ENCODE measurements at places on chromosomes 5 and 9.

- peak; percentile 7 for DNase-seq
Measured at GRCh38 chr5:163347671-163348070, 89.7 kb upstream of the CCNG1 start.

DNA sequence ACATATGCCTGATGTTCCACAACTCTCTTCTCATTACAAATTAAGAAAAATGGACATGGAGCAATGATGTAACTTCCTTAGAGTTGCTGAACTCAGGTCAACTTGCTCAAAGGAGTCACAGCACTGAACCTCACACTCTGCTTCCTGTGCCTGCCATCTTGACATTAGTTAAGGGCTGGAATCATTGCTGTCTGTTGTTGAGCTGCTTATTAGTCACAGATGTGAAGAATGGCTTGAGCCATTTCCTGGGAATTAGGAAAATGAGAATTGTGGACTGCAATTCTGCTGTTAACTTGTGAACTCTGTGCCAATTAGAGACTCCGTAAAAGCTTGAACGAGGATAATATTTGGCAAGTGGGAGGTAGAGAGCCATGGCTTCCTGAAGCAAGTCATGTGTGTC lies 212.0 kb downstream of the ADAMTS12 start:
- no peak for DNase-seq

DNA sequence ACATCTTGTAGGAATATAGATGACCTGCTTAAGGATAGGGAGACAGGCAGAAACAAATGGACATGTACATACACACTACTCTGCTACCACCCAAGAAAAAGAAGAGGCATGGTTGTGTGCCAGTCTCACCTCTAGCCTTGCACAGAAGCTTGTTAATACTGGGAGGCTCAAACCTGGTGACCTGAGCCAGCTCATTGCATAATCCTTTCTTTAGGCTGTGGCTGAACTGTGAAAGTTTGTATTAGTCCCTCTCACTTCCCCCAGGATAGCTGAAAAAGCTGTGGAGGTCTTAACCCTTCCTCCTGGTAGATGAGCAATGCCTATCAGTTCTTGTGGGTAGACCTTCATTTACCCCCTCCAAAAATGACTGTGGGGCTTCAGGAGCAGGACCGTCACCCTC lies 28.7 kb downstream of the TPD52L3 start:
- no peak for DNase-seq

GRCh38 chr9:37899041-37899440 lies 4.9 kb downstream of the SLC25A51 start:
- no peak for DNase-seq

- DNase-seq = no peak
Measured at GRCh38 chr5:55749387-55749786, 11.5 kb downstream of the DDX4 start.

DNA sequence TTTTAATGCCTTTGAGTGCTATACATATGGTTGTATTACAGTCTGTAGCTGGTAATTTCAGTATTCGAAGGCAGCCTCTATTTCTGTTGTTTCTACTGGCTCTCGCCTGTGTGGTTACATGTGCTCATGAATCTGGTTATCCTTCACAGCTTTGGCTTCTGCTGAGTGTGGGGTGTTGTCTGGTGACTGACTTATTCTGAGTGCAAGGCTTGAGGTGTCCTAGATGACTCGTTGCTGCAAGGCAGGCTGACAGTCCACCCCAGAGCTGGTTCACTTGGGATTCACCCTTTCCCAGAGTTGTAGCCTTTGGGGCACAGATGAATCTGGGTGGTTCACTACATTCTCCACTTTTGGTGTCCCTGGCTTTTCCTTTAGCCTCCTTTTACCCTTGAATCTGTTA lies 41.4 kb downstream of the PDE8B start:
- no peak for DNase-seq

DNA sequence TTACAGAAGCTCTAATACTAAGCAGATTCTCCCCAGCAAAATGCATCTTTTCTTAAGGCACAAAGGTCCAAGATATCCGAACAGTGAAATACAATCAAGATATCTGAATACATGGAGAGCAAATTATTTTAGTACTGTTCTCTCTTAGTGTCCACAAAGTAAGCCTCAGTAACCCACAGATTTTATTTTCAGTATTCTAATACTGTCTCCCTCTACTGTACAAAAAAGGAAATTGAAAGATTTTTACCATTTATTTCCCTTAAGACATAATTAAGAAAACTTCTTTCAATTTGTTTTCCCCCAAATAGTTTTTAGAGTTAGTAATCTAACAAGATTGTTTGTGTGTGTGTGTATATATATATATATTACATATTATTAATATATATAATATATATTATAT lies 24.7 kb upstream of the NOL6 start:
- DNase-seq = no peak

- DNase-seq = no peak
Measured at GRCh38 chr5:175593794-175594193, 64.1 kb upstream of the HRH2 start.

GRCh38 chr9:20373263-20373662 lies 249.0 kb downstream of the MLLT3 start:
- DNase-seq = no peak

DNA sequence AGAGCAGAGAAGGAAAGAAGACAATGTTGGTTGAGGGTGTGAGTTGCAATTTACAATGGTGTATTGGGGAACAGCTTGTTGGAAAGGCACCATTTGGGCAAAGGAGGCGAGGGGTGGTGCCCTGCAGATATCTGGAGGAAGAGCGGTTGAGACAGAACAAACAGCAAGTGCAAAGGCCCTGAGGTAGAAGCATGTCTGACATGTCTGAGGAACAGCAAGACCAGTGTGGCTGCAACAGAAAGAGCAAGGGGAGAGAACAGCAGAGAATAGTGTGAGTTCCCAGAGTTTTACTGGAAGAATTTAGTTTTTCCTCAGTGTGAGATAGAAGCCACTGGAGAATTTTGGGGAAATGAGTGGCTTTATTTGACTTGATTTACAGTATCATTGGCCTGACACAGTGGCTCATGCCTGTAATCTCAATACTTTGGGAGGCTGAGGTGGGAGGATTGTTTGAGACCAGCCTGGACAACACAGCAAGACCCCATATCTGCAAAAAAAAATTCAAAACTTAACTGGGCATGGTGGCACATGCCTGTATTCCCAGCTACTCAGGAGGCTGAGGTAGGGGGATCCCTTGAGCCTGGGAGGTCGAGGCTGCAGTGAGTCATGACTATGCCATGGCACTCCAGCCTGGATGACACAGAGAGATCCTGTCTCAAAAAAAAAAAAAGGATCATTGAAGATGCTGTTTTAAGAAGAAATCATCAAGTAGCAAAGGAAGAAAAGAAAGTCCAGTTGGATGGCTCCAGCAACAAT lies 13.6 kb downstream of the CMBL start:
- no peak for DNase-seq

All from stimulated activated CD8-positive, alpha-beta memory T cell treated with anti-CD3 and anti-CD28 coated beads, Interleukin-15, amount 100 ng/mL, for 1 hour (primary cell).